ENCODE measurements at places on chromosomes 11 and 22.
A peak's percentile ranks its signal among the peaks of the same experiment; 100 is the strongest.

GRCh38 chr11:47989779-47990178 is 9.4 kb downstream of the PTPRJ start:
- DNase-seq: no peak

DNA sequence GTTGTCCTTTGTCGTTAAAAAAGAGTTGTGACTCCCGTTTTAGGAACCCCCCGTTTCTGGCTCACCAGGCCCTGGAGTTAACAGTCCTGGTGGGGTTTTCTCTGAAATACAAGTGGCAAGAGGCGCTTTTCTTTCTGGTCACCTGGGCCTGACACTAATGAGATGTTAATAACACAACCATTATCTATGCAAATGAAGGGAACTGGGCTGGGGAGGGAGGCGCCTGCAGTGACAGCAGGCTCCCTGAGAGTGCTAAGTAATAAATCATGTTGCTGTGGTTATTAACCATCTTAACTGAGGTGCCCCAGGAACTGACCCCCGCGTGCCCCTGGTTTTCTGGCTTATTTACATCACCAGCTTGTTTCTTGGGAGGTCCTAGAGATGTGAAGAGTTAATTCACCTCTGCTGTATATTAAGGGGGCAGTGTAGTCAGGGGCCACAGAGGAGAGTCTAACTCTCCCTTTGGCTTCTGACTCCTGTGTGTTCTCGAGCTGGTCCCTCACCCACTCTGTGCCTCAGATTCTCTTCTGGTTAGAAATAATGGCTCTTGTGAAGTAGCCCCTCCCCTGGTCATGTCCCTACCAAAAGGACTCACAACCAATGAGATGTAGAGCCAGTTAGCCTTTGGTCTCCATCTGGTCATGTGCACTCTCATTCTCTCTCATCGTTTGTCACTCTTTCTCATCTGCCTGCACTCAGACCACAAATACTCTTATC is 276.6 kb upstream of the CADM1 start:
- DNase-seq: no peak

- no peak for DNase-seq
Measured at GRCh38 chr11:36425561-36426081, 84.5 kb downstream of the TRAF6 start.

- no peak for DNase-seq
Measured at GRCh38 chr22:39344046-39344390, 5.8 kb upstream of the SYNGR1 start.

DNA sequence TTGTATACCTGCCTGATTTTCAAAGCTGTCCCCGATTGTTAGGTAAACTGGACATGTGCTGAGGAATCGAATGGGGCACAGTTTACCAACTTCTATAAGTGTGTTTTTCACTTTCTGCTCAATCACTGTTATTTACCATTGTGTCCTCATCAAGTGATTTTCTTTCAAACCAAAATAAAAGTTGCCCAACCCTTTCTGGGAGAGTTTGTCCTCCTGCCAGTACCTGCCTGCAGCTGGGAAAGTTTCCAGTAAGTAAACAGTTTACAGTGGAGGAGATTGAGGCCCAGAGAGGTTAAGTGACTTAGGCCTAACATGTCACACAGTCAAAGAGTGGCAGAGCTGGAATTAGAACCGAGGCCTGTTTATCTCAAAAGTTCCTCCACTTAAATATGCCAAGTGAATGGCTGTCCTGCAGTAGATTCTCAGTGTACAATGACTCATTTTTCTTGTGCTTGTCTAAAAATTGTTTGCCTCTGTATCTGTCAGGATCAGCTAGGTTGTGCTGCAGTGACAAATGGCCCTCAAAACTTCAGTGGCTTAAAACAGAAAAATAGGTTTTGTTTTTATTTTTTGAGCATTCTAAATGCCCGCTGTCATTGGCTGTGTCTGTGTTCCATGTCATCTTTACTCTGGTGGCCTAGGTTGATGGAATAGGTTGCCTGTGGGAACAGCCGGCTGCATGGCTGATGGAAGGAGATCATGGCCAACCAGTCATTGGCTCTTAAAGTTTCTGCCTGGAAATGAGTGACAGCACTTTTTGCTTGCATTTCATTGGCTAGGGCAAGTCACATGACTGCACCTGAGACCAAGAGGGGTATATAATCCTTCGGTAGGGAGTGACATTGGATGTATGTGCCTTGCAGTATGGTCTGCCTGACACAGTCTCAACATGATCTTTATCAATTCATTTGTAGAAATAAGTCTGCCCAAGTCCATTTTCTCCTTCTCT is 61.8 kb upstream of the CRYBB3 start:
- DNase-seq: no peak

DNA sequence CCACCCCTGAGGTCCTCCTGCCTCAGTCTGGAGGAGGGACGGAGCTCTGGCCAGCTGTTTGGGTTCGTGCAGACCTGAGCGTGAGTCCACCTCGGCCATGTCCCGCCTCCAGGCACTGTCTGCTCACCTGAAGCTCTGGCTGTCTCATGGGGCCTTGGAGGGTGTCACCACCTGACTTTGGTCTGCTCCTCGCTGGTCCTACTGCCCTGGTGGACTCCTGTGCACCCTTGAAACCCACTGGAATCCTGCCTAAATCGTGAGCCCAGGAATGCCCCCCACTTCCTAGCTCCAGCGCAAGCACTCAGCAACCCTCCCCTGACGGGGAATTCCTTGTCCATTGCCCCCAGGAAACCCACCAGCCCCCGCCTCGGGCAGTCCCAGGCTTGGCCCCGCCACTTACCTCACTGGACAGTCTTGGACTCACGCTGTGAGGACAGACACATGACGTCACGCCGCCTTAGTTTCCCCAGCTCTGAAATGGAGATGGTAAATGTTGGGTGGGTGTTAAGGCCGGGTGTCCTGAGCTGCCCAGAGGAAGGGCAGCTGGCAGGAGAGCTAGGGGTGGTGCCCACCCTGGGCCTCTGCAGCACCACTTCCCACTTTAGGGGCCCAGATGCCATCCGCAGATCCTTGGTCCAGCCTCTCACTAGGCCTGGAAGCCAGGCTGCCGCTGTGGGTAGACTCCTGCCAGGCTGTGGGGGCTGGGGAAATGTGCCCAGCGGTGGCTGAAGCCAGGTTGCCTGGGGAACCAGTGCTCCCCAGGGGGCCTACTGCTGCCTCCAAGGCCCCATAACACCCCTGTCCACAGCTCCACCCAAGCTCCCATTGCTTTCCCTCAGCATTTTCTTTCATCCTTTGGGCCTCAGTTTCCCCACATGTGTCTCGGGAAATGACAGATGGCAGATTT is 18.2 kb upstream of the TBX1 start:
- DNase-seq: no peak

GRCh38 chr22:36467946-36468345 is 13.5 kb downstream of the TXN2 start:
- DNase-seq: no peak

- no peak for DNase-seq
Measured at GRCh38 chr11:69460540-69461257, 20.8 kb upstream of the LINC01488 start.

GRCh38 chr11:75107187-75107586 is 10.5 kb upstream of the OR2AT4 start:
- DNase-seq: no peak

GRCh38 chr11:121767433-121767832 is 314.7 kb upstream of the SORL1-AS1 start:
- peak; percentile 23 for DNase-seq

DNA sequence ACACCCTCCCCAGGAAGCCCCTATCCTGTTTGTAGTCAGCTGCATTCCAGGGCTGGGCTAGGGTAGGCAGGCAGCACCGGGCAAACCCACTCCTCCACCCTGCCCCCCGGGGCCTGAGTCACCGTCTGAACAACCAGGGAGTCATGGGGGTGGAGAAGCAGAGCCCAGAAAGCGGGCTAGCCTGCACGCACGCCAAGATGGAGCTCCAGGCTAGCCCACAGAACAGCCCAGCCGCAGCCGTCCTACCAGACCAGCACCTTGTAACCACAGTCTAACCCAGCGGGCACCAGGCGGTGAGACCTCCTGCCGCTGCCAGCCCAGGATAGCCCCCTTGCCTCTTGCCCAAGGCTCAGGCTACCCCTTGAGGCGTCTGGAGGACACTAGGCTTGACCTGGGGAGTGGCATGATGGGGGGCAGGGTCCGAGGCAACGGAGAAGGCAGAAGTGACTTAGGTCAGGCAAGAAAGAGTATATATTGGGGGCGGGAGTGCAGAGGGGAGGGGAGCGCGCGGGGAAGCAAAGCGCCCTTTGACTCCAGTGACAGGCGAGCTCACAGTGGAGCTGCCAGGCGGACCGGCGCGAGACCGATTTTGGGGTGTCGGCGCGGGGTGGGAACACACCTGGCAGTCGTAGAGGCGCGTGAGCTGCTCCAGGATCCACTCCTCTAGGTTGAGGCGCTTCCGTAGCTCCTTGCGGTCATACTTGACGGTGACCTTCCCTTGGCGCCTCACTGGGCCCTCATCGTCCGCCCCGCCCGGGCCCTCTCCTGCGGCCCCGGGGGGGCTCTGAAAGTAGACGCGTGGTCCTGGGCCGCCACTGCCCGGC is 734 bp downstream of the PPP1R14B start:
- DNase-seq: peak; percentile 81

- peak; percentile 80 for DNase-seq
Measured at GRCh38 chr11:67356864-67357561, 3.7 kb upstream of the POLD4 start.

GRCh38 chr11:8296038-8296649 is 32.5 kb upstream of the LMO1 start:
- DNase-seq: no peak

DNA sequence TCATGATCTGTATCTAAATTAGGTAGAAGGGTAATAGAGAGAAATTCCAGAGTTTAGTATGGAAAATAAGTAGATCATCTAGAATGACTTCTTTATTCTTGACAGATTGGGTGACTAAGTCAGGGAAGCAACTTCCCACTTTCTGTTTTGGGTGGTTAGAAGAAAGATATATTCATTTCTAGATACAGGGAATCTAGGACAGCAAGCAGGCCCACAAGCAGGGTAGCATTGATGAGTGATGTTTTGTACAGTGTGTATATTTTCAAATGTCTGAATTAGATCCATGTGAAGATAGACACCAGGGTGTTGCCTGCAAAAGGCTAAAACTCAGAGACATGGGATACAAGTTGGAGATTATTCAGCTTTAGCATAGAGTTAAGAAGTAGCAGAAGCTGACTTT is 674.4 kb downstream of the CNTN5 start:
- DNase-seq: no peak

GRCh38 chr22:49282596-49282995 is 545.1 kb downstream of the BRD1 start:
- DNase-seq: no peak

DNA sequence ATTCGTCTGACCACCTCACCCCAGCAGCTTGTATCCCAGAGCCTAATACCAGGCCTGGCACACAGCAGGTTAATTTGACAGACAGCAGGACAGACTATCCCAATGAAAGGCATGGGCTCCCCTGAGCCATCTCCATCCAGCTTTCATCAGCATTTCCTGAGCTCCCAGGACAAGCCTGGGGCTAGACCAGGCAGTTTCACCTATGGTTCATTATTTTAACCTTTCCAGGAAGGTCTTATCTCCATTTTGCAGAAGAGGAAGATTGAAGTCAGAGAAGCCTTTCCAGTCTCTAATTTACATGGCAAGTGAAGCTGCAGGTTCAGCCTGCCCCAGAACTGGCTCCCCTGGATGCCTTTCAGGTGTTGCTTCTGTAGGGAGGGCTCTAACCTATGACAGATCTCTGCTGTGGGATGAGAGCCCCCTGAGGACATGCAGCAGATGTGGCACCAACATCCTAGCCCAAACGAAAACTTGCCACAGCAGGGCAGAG is 17.0 kb downstream of the ARRB1 start:
- DNase-seq: no peak

GRCh38 chr22:30882974-30883533 is 85.5 kb downstream of the MORC2 start:
- no peak for DNase-seq

GRCh38 chr11:27795955-27796861 is 96.0 kb upstream of the BDNF start:
- DNase-seq: no peak

GRCh38 chr11:2726964-2727363 is 27.2 kb upstream of the KCNQ1OT1 start:
- DNase-seq: no peak

DNA sequence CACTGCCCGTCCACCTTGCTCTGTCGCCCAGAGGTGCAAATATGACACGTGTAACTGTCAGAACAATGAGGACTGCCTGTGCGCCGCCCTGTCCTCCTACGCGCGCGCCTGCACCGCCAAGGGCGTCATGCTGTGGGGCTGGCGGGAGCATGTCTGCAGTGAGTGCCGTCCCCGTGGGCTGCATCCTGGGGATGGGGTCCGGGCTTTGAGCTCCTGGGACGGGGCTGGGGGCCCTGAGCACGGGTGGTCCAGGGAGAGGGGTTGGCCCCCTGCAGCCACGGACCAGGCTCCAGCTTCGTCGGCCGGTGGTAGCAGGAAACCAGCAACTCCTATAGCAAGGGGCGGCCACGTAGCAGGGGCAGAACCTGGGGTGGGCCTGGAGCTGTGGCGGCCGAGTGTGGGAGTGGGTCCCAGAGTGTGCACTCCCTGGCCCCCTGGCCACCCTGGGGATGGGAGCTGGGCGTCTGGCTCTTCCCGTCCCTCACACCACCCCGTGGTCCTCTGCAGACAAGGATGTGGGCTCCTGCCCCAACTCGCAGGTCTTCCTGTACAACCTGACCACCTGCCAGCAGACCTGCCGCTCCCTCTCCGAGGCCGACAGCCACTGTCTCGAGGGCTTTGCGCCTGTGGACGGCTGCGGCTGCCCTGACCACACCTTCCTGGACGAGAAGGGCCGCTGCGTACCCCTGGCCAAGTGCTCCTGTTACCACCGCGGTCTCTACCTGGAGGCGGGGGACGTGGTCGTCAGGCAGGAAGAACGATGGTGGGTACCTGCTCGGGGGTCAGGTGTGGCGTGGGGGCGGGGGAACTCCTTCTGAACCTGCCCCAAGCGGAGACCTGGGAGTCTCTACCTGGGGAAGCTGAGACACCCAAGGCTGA is 10.1 kb downstream of the MUC2 start:
- DNase-seq: peak; percentile 15

GRCh38 chr22:46947516-46948257 is 185.2 kb downstream of the TBC1D22A start:
- DNase-seq: no peak

- no peak for DNase-seq
Measured at GRCh38 chr11:40434926-40435325, 1024.5 kb downstream of the LRRC4C start.

DNA sequence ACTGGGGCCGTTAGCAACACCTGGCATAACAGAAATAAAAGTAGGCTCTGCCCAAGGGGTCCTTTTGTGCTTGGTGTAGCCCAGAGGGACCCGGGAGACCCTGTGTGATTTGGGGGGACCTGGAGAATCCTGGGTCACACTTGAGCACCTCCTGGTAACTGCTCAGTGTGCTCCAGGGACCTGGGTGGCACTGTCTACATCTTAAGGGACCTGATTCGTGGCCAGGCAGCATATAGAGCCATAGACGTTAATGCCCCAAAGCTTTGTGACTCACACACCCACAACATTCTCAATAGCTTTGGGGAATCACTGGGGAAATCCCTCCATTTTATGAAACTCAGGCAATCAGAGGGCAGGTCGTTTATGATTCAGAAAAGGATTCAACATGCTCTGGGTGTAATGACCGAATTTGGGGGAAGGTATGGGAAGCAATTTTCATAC is 3.6 kb upstream of the IGF2 start:
- no peak for DNase-seq
